ENCODE measurements at places on chromosomes 1 and 21.

DNA sequence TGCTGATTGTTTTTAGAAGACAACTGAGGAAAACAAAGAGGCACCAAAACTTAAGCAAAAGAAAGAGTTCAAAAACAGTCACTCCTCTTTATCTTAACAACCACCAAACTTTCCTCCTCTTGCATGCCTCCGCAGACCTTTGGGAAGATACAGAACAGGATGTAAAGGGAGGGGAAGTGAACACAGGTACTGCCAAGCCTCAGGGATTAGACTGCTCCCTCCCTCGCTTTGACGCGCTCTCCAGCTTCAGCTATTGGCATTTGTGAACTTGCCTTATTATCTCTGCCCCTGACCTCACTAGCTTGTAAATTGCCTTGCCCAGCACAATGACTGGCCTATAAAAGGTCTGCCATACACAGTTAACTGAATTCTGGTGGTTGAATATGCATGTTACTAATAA lies 4.8 kb upstream of the SRP9 start:
- H3K4me3 ChIP-seq = no peak overlapping the region
- no peak for DNase-seq
- no peaks in the 10 kb centered on the region for H3K27me3 ChIP-seq
- H3K36me3 ChIP-seq = no peaks in the 10 kb centered on the region

GRCh38 chr21:38852708-38853107 lies 47.0 kb downstream of the ETS2 start:
- no peak overlapping the region for H3K27ac ChIP-seq
- DNase-seq = no peak
- H3K27me3 ChIP-seq = no peaks in the 10 kb centered on the region
- no peak overlapping the region for H3K4me3 ChIP-seq
- no peaks in the 10 kb centered on the region for H3K4me1 ChIP-seq

DNA sequence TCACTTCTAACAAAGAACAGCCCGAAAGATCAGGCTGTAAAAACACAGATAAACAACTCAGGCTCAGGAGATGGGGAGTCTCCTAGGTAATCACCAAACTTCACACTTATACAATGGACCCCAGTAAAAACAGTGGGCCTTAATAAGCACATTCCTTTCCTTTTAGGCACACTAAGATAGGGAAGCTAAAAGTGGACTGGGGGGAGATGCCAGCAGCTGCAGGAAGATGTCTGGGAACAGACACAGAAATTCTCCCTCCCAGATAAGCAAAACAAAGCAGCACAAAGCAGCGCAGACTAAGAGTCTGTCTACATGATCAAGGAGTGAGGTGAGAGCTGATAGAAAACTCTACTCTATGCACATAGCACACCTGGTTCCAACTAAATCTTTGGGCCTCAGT lies 29.0 kb upstream of the CTBS start:
- no peaks in the 10 kb centered on the region for H3K4me1 ChIP-seq
- no peaks in the 10 kb centered on the region for H3K36me3 ChIP-seq
- no peak for DNase-seq
- no peak overlapping the region for H3K27ac ChIP-seq
- H3K4me3 ChIP-seq = no peak overlapping the region

GRCh38 chr1:92784021-92784638 lies 778 bp downstream of the EVI5 start:
- DNase-seq = peak; percentile 51
- H3K27ac ChIP-seq = peak overlapping the region; percentile 90
- H3K36me3 ChIP-seq = no peaks in the 10 kb centered on the region
- no peaks in the 10 kb centered on the region for H3K4me1 ChIP-seq
- H3K27me3 ChIP-seq = no peaks in the 10 kb centered on the region

DNA sequence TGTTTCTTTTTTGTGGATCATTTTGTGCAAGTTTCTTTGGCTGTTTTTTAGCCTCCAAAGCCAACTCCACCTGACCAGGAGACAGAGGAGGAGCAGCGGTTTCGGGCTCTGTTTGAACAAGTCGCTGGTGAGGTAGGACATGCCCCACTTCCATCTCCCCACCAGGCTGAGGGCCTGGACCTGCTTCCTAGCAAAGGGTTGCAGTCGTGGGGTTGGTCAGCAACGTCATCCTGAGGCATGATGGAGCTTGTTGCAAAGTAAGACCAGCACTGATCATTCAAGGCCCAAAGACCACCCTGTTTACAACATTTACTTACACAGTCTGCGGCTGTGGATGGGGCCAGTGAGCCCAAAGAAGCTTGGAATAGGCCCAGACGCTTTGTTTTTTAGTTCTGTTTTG lies 40.3 kb downstream of the CAPN9 start:
- H3K4me3 ChIP-seq = no peak overlapping the region
- no peaks in the 10 kb centered on the region for H3K36me3 ChIP-seq
- no peak overlapping the region for H3K27ac ChIP-seq

DNA sequence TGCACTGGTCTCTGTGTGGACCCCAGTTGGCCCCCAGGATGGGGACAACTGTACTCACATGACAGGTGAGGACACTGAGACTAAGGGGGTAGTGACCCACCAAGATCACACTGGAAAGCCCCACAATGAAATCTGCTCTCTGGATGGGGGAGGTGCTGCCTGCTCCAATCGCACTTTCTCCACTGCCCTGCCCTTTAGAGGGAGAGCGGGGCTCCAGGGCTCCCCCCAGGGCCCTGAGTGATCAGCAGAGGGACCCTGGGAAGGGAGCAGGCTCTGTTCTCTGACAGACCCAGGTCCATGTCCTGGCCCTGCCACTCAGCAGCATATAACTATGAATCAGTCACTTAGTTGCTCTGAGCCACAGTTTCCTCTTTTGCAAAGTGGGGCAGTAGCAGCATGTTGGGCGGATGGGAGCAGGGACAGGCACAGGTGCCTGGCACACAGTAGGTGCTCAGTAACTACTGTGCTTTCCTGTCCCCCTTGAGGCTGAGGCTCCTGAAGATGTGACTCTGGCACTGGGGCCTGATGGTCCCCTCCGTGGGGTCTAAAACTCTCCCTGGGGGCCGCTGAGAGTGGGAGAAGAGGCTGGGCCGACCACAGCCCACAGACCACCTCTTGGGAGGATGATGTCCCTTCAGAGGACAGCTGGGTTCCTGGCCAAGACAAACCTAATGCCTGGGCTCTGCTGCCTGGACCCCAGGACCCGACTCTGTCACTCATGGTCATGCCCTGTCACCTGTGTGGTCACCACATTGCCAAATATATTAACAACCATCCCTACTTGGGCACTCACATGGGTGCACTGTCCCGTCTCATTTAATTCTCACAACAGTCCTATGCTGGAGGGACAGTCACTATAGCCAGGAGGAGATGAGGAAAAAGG lies 222.7 kb downstream of the PTPRU start:
- no peaks in the 10 kb centered on the region for H3K36me3 ChIP-seq
- peaks cover 11% of the 10 kb centered on the region for H3K27me3 ChIP-seq

All from A673 (cell line).